ENCODE measurements at places on chromosomes 13 and 19.

DNA sequence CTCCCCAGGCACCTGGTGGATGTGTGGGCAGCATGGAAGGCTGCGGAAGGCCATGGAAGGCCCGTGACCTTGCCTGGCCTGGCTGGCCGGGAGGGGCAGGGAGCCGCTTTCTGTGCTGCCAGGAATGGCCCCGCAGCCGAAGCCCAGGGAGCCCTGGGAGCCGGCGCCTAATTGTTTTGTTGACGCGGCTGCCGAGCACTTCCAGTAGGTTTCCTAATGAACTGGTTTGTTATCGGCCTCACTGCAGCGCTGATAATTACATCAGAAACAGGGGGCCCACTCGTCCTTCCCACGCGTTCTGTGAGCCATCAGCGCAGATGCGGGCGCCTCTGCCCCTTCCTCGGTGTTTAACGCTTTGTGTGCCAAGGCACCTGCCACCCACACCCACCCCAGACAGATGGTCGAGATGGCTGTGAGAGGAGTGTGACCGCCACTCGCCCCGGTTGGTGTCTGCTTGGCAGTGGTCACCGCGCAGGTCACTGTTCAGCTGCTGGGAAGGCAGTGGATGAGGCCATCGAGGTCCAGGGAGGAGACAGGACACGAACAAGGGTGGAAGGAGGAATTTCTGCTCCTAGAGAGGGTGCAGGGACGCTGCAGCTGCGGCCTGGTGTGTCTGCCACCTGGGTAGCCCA lies 124.5 kb downstream of the KDM4B start:
- DNase-seq = no peak

DNA sequence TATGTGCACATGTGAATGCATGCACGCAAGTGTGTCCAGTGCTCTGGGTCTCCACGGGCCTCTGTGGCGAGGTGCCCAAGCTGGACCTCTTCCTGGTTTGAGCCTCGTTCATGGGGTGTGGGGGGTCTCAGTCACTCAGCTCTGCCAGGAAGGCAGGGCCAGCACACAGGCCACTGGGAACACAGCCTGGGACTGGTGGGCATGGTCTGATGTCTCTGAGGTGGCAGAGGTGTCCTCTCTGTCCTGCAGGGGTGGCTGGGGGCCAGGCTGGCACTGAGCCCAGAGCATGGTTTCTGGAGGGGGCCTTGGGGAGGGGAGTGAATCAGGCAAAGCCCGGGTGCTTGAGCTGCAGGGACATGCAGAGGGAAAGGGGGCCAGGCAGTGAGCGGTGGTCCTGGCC lies 9.4 kb downstream of the LRP3 start:
- no peak for DNase-seq

- DNase-seq = no peak
These were observed 756.5 kb downstream of the SLITRK1 start for GRCh38 chr13:83125791-83126190.

- DNase-seq = peak; percentile 73
These were observed at the start of the genes PRDX2 and THSD8 for GRCh38 chr19:12801466-12802266. TSS of gene PRDX2 (minus strand) at chr19:12801800. CDS start at chr19:12801261, 539 bp downstream. TSS of gene THSD8 (plus strand) at chr19:12802069. CDS start at chr19:12802072, 3 bp downstream.

- DNase-seq = no peak
These were observed 117.6 kb downstream of the MIPEP start for GRCh38 chr13:23771552-23771951.

DNA sequence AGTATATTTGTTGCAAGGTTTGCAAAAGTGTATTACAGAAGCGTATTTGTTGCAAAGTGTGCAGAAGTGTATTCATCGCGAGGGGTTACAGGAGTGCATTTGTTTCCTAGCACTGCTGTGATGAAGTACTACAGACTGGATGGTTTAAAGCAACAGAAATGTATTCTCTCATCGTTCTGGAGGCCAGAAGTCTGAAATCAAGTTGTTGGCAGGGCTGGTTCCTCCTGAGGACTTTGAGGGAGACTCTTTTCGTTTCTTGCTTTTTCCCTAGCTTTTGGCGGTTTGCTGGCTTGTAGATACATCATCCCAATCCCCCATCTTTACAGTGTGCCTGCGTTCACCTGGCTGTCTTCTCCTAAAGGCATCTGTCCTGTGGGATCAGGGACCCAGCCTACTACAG lies 127.9 kb upstream of the USP29 start:
- DNase-seq = no peak

- DNase-seq = no peak
These were observed 8.6 kb downstream of the KCTD15 start for GRCh38 chr19:33805313-33805712.

DNA sequence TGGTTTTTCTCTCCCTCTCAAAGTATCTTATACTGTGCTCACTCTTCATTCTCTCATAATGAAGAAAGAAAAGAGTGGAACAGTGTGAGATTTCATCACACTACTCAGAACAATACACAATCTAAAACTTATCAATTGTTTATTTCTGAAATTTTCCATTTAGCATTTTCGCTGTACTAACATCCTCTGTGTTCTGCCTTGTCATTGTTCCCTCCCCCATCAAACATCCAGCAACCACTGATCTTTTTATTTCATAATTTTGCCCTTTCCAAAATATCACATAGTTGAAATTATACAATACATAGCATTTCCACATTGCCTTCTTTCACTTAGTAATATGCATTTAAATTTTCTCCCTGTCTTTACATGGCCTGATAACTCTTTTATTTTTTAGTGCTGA lies 658.7 kb downstream of the SLITRK1 start:
- no peak for DNase-seq

Data from AG08395 (cell line).